GM23338 (cell line): ENCODE measurements at places on chromosomes 5 and 9. TPM values are rescaled to one million over a fixed set of nuclear protein-coding genes. Genes with fewer than 3 reads are reported as not detected.

FOXD4L3 gene
- not detected in 2 replicates for total RNA-seq

FAM78A gene
- total RNA-seq = 2.1 and 2.2 TPM in 2 replicates

ZNF454 gene
- 5.9 and 12.8 TPM in 2 replicates for total RNA-seq

LCN12 gene
- total RNA-seq = 0.69 and 2.6 TPM in 2 replicates

CDH12 gene
- not detected in 2 replicates for total RNA-seq

SAXO1 gene
- total RNA-seq = not detected in 2 replicates

ABO gene
- 0.16 and 0.28 TPM in 2 replicates for total RNA-seq

PCDH1 gene
- 155 and 183 TPM in 2 replicates for total RNA-seq

PCDHGC4 gene
- 2.3 and 3.0 TPM in 2 replicates for total RNA-seq

SPINK9 gene
- total RNA-seq = not detected in 2 replicates

RFX3 gene
- total RNA-seq = 16.2 and 22.1 TPM in 2 replicates

WNT8A gene
- not detected in 2 replicates for total RNA-seq

PSMD5 gene
- 40.5 and 49.4 TPM in 2 replicates for total RNA-seq

ZDHHC11B gene
- total RNA-seq = 1.2 and 1.3 TPM in 2 replicates

PTTG1 gene
- total RNA-seq = 229 and 394 TPM in 2 replicates

SPINK7 gene
- total RNA-seq = not detected in 2 replicates
